GM23338 (cell line): ENCODE measurements at places on chromosomes 4 and X. TPM values are rescaled to one million over a fixed set of nuclear protein-coding genes. Genes with fewer than 3 reads are reported as not detected.

GABRQ gene
- 7.8 and 10.1 TPM in 2 replicates for total RNA-seq

CXorf49 gene
- total RNA-seq: not detected in 2 replicates

DNA sequence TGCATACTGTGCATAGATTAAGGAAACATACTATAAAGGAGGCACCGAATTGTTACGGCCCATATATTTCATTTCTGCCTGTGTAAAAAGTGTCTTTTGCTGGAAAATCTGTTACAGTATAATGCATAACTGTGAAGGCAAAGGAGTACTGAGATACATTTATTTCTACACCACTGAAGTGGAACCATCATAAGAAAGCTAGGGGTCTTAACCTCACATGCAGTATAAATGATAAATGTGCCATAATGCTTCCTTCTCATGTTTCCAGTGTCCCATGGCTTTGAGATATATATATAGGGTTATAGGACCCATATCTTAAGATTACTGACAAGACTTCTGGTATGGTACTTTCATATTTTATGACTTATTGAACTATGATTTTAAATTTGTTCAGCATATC lies 713.8 kb upstream of the PABPC4L start:
- DNase-seq: no peak

DNA sequence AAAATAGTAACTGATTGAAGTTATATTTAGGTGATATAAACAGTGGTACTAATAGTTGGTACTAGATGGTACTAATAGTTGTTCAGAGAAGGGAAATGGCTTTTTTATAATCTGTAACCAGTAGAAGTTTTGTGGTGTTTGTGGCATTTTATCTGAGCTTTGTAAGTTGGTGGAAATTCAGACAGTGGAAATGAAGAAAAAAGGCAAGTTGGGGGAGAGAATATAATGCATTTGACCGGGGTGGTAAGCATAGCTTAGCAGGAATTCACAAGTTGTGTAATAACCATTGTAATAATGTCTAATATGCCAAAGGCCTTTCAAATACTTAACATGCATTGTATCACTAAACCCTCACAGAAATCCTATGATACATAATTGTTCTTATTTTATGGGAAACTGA lies 36.3 kb downstream of the DTHD1 start:
- no peak for DNase-seq

DNA sequence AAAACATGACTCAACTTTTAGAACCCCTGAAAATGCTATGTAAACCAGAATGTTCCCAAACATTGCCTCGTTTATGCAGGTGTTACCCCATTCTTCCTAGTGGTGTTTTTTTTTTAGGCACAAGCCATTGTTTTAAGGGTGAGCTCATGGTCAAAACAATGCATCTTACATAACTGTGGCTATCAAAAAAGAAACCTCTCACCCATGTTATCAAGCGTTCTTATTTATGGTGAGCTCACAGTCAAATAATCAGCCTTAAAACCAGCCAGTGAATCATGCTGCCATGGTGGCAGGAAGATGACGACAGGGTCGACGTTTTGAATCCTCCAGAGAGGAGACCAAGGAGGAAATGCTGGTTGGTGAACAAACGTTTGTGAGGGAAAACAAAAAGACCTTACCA lies 195.2 kb downstream of the KDR start:
- DNase-seq: no peak

- no peak for DNase-seq
These were observed 74.0 kb downstream of the FAM53A start for GRCh38 chr4:1609901-1610790.
